Stimulated activated CD8-positive, alpha-beta memory T cell treated with anti-CD3 and anti-CD28 coated beads, Interleukin-15, amount 100 ng/mL, for 4 hours (primary cell): ENCODE measurements at places on chromosomes 6 and 20.

GRCh38 chr6:7819431-7820015 lies 91.1 kb downstream of the TXNDC5 start:
- DNase-seq = no peak

DNA sequence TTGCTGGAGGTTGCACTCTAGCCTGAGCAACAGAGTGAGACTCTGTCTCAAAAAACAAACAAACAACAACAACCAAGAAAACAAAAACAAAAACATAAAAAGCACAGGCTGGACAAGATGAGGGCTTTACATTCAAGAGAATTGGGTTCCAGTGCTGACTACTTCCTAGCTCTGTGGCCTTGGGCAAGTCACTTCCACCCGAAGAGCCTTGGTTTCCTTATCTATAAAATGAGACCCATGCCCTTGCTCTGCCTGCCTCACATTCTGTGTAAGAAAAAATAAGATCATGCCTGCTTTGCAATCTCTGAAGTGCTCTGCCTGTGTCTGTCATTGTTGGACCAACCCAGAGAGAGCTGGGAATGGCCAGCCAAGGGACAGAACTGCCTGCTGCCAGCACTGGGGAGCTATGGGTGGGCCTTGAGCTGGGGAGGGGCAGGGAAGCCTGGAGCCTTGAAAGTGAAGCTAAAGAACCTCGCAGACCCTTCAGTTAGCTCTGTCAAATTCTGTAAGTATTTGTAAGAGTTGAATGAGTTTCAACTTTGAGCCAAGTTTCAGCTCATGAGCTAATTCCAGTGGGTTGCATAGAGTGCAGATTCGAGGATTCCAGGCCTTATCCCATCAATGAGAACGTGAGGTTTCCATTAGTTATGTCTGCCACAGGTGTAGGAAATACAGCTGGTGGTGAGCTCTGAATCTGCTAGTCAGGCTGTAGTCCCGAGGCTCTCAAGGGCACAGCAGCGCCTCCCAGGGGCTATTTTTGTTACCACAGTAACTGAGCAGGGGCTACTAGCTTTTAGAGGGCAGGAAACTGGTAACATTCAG lies 93.2 kb downstream of the DLGAP4 start:
- no peak for DNase-seq

- no peak for DNase-seq
Observed at GRCh38 chr6:131761060-131761761, 46.6 kb upstream of the ENPP1 start.

GRCh38 chr6:90547991-90548390 lies 38.9 kb downstream of the MAP3K7 start:
- no peak for DNase-seq

GRCh38 chr6:130293800-130294199 lies 71.0 kb upstream of the SAMD3 start:
- DNase-seq = no peak

DNA sequence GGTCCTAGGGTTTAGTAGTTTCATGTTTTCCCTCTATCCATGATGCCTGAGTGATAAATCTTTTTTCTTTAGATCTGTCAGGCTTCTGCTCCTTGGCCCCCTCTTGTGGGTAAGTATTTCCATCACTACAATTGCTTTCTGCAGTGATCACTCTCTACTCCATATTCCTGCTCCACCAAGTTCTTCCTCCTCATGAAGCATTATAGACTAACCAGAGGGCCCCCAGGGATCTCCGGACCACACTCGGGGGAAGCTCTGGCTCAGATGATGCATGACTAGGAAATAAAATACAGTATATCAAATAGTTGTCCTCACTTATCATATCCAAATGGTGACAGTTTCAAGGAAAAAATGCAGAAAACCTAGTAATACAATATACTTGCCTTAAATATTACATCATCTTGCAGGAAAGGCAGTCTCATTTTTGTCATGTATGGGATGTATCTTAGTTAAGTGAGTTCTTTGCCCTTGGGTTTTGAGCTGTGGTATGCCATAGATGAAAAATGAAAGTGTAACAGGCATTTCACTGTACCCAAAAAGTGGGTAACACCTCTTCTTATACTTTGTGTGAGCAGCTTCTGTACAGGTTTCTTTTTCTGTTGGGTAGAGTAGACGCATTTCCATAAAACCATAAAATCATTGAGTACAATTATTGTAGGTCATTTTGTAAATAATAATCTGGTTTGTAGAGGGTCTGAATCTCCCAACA lies 200.9 kb upstream of the EYA4 start:
- no peak for DNase-seq
